ENCODE measurements at places on chromosomes 11 and 22. TPM values are rescaled to one million over a fixed set of nuclear protein-coding genes. Genes with fewer than 3 reads are reported as not detected.

DNA sequence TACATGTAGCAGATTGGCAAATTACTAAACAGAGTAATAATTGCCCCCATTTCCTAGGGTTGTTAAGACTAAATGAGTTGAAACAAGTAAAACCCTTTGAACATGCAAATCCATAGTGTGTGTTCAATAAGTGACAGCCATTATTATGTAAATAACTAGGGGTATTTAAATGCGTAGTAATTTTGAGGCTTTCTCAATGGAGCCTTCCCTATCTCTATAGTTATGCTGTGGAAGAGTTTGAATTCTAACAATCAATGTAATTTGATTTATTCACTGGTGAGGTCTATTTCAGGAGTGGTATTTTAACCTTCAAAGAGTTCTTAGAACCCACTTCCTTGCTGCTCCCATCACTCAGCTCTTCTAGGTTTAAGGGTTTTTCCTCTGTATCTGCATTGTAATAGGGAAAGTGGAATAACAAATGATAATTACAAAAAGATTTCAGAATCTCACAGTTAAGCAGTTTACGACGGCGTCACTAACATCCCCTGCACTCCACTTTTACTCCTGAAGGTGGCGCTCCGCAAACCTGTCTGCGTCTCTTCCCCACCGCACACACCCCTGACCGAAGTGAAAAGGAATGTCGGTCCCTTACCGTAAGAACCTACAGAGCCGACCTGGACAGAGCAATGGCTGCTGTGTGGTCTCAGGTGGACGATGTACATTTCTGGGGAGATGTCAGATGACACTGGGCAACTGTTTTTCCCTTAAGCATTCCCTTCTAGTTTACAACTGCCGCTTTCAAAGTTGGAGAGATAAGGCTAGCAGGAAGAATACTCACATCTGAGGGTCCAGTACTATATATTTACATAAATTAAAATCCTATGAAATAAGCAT, 80.8 kb downstream of the ZC3H12C start:
- H3K4me1 ChIP-seq: peaks cover 11% of the 10 kb centered on the region
- H3K27me3 ChIP-seq: peaks cover 28% of the 10 kb centered on the region
- H3K27ac ChIP-seq: no peak overlapping the region
- peaks cover 2% of the 10 kb centered on the region for H3K36me3 ChIP-seq

- H3K27ac ChIP-seq: no peak overlapping the region
- no peaks in the 10 kb centered on the region for H3K27me3 ChIP-seq
- H3K4me1 ChIP-seq: peaks cover 4% of the 10 kb centered on the region
- H3K4me3 ChIP-seq: no peak overlapping the region
These were observed 14.6 kb downstream of the TRMU start for GRCh38 chr22:46350121-46350520.

DNA sequence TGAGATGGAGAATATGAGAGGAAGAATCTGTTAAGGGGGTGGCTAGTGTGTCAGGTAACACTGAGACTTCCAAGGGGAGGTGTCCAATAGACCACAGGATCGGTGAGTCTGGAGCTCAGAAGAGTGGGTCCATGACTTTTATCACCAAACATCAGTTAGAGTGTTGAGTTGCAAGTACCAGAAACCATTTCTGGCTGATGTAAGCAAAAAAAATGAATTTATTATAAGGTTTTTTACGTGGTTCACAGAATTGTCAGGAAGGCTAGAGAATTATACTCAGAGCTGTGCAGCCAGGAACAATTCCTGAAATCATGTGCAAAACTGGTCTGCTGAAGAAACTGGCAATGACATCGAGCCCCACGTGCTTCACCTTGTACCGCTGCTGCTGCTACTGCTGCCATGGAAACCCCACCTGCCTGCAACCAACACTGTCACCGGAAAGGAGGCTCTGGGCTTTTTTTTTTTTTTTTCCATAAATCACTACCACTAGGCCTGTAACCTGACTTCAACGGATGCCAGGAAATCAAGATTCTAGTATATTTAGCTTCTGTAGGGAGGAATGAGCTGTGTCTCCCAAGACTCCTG, 16.6 kb upstream of the STK33 start:
- H3K27me3 ChIP-seq: peaks cover 10% of the 10 kb centered on the region
- peak overlapping the region; percentile 47 for H3K27ac ChIP-seq
- peaks cover 11% of the 10 kb centered on the region for H3K4me1 ChIP-seq
- no peak for DNase-seq
- H3K36me3 ChIP-seq: peaks cover 6% of the 10 kb centered on the region

DNA sequence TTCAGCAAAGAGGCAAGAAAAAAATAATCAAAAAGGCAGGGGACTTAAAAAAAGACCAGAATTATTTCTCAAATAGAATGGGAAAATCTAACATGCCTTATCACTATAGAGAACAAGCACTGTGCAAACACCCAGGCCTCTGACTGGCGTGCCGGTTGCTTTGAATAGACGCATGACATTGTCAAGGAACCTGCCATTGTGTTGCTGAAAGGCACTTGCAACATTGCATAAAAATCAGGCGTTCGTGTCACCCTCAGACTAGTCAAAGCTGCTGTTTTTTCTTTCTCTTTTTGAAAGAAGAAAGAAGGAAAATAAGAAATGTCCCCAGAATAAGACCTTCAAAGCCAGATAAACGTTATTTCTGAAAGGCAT, 549.3 kb upstream of the CADM1 start:
- no peak overlapping the region for H3K4me3 ChIP-seq
- peaks cover 6% of the 10 kb centered on the region for H3K27me3 ChIP-seq
- no peaks in the 10 kb centered on the region for H3K4me1 ChIP-seq
- no peaks in the 10 kb centered on the region for H3K36me3 ChIP-seq
- no peak overlapping the region for H3K27ac ChIP-seq

DNA sequence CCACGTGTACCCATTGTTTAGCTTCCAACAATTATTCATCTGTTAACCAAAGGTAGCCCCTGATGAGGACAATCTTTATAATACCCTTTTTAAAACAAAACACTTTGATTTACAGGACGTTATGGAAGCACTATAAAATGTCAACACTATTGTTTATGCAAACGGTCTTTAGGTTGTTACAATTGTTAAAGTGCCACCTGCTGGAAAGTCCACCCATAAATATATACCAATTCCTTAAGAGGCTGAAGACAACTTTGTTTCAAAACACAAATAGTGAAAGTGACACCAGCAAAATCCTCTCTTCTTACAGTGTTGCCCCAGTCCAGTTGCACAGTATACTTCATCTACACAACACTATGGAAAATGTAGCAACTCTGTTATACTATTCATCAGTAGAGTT, 68.9 kb upstream of the SLN start:
- H3K4me1 ChIP-seq: peaks cover 2% of the 10 kb centered on the region
- H3K27me3 ChIP-seq: peaks cover 26% of the 10 kb centered on the region
- no peak for DNase-seq
- no peak overlapping the region for H3K4me3 ChIP-seq
- H3K36me3 ChIP-seq: no peaks in the 10 kb centered on the region

Gene ZDHHC13
- 13.3 TPM for total RNA-seq

Gene BCO2
- 2.5 TPM for total RNA-seq
